Right forelimb (tissue), 1 donor: ENCODE measurements at places on chromosomes 4 and X.
A peak's percentile ranks its signal among the peaks of the same experiment; 100 is the strongest.

GRCh38 chrX:19566359-19567222 is 51.3 kb upstream of the MAP3K15 start:
- DNase-seq: no peak

DNA sequence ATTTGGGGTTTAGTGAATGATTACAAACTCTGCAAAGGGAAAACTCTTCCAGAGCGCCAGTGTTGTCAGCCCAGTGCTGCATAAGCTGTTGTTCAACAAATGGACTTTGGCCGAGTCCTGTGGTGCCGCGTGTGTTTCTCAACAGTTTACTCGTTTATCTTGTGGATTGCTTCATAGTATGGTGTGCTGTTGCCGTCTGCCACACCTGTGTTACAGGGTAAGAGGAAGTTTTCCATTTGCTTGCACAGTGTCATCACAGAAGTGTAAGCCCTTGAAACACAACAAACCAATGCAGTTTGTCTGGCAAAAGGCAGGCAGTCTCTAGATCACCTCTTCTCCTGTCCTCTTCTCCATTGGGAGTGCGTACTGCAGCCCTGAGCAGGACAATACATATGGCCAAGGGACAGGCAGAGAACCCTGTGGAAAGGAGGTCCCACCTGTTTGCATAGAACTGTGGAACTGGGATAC is 66.3 kb downstream of the DCUN1D4 start:
- DNase-seq: no peak

GRCh38 chr4:139843641-139844040 is 178.0 kb downstream of the MGST2 start:
- DNase-seq: no peak

- DNase-seq: no peak
Measured at GRCh38 chr4:185657183-185657582, 121.9 kb upstream of the PDLIM3 start.

GRCh38 chrX:9693307-9694001 is 72.2 kb downstream of the GPR143 start:
- DNase-seq: no peak

DNA sequence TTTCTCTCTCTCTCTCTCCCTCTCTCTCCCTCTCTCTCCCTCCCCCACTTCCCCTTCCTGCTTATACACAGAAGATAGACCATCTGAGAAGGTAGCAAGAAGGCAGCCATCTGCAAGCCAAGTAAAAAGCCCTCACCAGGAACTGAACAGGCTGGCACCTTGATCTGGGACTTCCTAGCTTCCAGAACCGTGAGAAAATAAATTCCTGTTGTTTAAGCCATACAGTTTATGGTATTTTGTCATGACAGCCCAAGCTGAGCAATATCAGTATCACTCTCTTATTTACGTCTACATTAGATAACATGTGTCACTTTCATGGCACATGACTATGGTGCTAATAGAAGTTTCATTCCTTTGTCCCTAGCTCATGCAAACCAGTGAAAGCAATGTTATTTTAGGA is 581.1 kb downstream of the INPP4B start:
- no peak for DNase-seq

- no peak for DNase-seq
Measured at GRCh38 chr4:41181037-41181436, 33.3 kb downstream of the APBB2 start.

DNA sequence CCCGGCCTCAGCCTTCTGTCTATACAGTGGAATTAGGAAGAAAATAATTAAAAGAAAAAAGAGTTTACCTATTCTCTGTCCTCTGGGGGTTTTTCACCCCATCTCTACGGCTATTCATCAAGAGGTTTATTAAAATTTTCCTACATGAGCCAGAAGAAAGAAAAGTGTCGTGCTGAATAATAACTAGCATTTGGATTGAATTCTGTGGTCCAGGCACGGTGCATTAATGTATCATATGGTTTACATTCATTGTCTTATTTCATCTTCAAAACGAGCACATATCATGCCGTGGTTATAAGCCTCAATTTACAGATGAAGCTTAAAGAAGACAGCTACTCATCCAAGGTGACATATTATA is 5.4 kb upstream of the NAA15 start:
- DNase-seq: no peak

- DNase-seq: no peak
Measured at GRCh38 chrX:48835524-48836329, at the start of gene PCSK1N. PCSK1N (minus strand) TSS chrX:48835610; CDS start chrX:48835532, 78 bp downstream.

DNA sequence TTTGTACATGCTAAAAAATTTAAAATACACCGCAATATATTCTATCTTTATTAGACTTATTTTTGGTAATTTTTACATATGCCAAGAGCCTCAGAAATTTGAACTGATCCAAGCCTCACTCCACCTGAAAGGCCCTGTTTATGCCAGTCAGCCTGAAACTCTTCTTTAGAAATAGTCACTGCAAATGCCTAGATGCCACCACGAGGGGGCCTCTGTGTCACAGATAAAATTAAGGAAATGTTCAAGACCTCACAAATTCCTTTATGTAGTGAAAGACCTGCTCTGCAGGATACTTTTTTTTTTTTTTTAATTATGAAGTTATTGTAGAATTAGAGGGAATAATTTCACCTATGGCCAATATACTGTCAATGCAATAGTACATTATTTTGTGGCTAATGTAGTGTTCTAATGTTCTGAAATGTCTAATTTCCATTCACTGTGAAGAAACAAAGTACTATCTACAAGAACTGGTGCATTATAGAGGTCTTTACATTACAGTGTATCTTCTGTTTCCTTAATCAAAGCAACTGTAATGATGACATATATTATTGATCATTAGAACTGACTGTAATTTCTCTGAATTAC is 69.8 kb downstream of the DTHD1 start:
- peak; percentile 67 for DNase-seq

GRCh38 chr4:100936661-100937375 is 410.5 kb downstream of the PPP3CA start:
- DNase-seq: no peak

DNA sequence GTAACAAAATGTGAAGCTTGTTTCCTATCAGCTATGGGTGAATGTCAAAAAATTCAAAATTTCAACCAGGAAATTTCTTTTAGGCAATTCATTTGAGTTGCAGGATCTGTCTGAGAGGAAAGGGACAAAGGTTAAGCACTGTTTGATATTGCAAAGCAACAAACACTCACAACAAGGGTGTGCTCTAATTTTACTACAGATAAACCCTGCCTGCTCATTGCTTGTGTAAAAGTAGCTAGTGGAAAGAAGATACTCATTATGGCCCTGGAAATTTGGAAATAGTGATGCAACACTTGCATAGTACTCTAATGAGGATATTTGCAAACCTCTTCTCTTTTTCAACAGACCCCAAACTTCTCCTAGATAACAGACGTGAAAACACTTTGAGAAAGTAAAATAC is 27.1 kb downstream of the FAM47E start:
- DNase-seq: no peak

GRCh38 chr4:37528166-37528885 is 157.8 kb downstream of the RELL1 start:
- DNase-seq: no peak

DNA sequence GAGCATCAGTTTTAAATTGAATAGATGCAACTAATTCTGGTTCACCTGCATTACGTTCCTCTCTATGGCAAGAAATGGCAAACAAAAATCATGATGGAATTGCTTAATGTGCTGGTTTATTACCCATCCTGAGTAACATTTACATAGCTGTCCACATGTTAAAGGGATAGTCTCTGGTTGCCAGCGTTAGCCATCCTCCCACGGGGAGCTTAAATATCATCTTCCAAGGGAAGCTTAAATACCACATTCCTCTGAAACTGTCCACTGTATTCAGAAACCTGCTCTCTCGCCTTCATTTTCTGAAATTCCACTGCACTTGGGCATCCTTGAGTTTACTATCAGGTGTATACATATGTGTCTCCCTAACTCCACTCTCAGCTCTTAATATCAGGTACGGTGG is 586.6 kb downstream of the TLL1 start:
- DNase-seq: no peak

DNA sequence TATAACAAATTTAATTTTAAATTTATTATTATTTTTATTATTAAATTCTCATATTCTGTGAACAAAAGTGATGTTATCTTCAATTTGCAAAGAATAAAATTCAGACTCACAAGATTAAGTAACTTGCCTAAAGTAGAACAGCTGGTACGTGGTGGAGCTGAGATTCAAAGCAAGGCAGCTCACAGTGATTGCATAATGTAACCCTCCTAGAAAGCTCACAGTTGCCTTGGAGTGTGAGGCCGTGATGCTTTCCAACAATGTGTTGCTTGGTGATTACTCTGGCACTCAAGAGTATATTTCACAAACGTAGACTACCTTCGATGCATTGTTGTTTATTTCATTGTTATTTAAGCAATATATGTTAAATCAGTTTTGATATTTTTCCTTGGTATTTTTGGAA is 1039.2 kb upstream of the PABPC4L start:
- no peak for DNase-seq

DNA sequence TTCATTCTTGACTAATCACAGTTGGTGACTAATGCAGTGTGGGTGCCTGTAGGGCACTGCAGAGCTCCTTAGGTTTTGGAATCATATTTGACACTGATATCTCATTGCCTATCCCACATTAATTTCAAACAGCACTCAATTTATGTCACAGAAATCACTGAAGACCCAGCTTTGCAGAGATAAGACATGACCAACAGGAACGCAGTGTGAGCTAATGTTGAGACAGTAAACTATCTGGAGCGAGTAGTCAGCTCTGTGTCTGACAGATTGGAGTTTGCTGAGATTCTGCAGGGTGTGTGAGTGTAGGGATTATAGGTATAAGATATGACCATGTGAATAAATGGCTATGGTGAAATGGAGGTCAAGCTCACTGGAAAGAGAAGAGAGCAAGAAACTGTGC is 1586.1 kb upstream of the AGA start:
- DNase-seq: no peak

- no peak for DNase-seq
Measured at GRCh38 chrX:128021566-128021965, 30.6 kb downstream of the ACTRT1 start.

GRCh38 chr4:144507311-144508101 is 138.4 kb upstream of the HHIP start:
- DNase-seq: no peak

DNA sequence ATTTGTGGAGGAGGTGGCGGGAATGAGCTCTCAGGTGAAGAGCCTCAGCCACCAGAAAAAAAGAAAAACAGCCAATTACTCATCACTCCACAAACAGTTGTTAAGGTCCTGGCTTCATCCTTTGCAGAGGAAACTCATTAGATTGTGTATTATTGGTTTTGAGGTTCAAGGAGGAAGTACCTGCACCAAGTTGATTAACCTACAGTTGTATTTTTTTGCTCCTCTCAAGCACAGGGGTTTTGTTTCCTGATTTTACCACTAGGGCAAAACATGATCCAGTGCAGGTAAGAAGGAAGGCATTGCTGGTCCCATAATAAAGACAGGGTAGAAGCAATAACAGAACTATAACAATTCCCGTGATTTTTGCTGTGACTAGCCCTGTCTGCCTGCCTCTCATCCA is 84.0 kb upstream of the QRFPR start:
- no peak for DNase-seq

GRCh38 chr4:123102897-123103471 is 180.6 kb upstream of the NUDT6 start:
- DNase-seq: no peak

- DNase-seq: no peak
Measured at GRCh38 chrX:12903646-12904045, 2.8 kb upstream of the TLR8 start.

- DNase-seq: no peak
Measured at GRCh38 chr4:86910820-86911684, 18.8 kb upstream of the C4orf36 start.

DNA sequence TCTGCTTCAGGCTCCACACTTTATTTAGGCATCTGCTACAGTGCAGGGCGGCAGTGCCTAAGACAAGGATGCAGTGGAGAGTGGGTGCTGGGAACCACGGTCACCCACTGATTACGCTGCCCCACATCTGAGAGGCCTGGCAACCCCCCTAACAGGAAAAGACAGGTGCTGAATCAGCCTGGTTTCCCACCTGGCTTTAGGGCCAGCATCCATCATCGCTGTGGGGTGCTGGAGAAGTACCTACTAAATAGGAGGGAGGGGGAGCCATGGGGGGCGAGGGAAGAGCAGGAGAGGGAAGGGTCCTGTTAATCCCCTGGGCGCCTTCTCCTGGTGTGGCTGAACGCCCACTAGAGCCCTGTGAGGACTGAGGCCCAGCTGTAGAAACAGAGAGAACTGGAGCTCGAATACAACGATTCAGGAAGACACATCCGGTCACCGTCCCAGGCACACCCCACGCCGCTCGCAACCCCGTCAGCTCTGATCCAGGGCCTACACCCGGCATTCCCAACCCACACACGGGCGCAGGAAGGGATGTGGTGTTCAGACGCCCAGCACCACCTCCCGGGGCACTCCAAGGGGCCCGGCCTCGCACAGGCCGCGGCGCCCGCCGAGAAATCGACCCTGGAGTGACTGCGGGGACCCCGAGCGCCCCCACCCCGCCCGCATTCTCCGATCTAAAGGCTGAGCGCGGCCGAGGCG is 554 bp downstream of the DCTD start:
- DNase-seq: peak; percentile 79

- DNase-seq: no peak
Measured at GRCh38 chr4:188032170-188032569, 36.6 kb downstream of the ZFP42 start.

DNA sequence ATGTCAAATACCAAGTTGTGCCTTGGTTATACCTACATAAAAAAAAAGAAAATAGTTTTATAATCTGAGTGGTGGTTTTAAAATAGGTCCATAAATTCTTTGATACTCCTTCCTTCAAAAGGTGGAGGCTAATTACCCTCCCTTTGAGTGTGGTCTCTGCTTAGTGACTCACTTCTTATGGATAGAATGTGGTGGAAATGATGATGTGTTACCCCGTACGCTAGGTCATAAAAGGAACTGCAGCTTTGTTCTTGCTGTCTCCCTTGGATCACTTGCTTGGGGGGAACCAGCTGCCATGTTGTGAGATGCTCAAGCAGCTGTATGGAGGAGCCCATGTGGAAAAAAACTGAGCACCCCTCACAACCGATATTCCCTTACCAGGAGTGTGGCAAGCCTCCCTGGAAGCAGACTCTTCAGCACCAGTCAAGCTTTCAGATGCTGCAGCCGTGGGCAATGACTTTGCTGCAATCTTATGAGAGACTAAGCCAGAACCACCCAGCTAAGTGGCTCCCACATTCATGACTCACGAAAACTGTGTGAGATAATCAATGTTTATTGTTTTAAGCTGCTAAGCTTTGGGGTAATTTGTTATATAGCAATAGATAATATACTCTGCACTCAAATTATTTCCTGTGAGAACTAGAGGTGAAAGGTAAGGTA is 195.0 kb upstream of the GATB start:
- no peak for DNase-seq

GRCh38 chr4:74258963-74259362 is 49.3 kb upstream of the EPGN start:
- DNase-seq: no peak
